ENCODE measurements at places on chromosomes 11 and 22.

GRCh38 chr11:78127403-78127802 lies 12.0 kb downstream of the ALG8 start:
- no peak for DNase-seq
- H3K4me1 ChIP-seq = no peaks in the 10 kb centered on the region
- no peak overlapping the region for H3K27ac ChIP-seq
- H3K4me3 ChIP-seq = no peak overlapping the region
- no peaks in the 10 kb centered on the region for H3K27me3 ChIP-seq

- no peak for DNase-seq
- peaks cover 51% of the 10 kb centered on the region for H3K27me3 ChIP-seq
- no peak overlapping the region for H3K4me3 ChIP-seq
- H3K4me1 ChIP-seq = no peaks in the 10 kb centered on the region
- H3K36me3 ChIP-seq = no peaks in the 10 kb centered on the region
- no peak overlapping the region for H3K27ac ChIP-seq
These were observed 83.3 kb downstream of the GGT1 start for GRCh38 chr22:24686280-24686679.

- no peak overlapping the region for H3K27ac ChIP-seq
- no peaks in the 10 kb centered on the region for H3K36me3 ChIP-seq
- no peaks in the 10 kb centered on the region for H3K4me1 ChIP-seq
These were observed 48.1 kb upstream of the GRAMD1B start for GRCh38 chr11:123381817-123382554.

- H3K4me1 ChIP-seq = no peaks in the 10 kb centered on the region
- no peaks in the 10 kb centered on the region for H3K27me3 ChIP-seq
- no peak overlapping the region for H3K4me3 ChIP-seq
- no peak for DNase-seq
These were observed 63.2 kb downstream of the GRIA4 start for GRCh38 chr11:105673089-105673488.

- H3K4me3 ChIP-seq = no peak overlapping the region
- no peak overlapping the region for H3K27ac ChIP-seq
- no peaks in the 10 kb centered on the region for H3K27me3 ChIP-seq
- H3K36me3 ChIP-seq = no peaks in the 10 kb centered on the region
These were observed 21.3 kb downstream of the PHF21A start for GRCh38 chr11:46099963-46100316.

GRCh38 chr11:92528001-92528400 lies 303.4 kb downstream of the FAT3 start:
- no peak overlapping the region for H3K4me3 ChIP-seq
- H3K27ac ChIP-seq = no peak overlapping the region
- DNase-seq = no peak
- no peaks in the 10 kb centered on the region for H3K4me1 ChIP-seq
- H3K36me3 ChIP-seq = no peaks in the 10 kb centered on the region

DNA sequence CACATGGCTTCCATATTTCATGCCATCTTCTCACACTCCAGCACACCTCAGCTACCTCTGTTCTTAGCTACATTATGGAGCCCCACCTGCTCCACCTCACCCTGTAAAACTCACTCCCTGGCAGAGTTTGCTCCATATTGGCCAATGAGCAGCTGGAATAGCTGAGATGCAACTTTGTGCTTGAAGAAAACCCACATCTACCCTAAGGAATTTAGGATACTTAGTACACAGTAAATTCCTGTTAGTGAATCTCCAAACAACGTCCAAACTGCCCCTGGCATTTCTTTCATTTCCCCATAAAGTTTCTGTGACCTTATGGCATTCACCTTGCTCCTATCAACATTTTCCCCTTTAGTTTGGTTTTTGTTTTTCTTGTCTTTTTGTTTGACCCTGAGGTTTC lies 2.2 kb upstream of the VWCE start:
- peak overlapping the region; percentile 50 for H3K27ac ChIP-seq
- H3K27me3 ChIP-seq = peaks cover 11% of the 10 kb centered on the region
- no peak overlapping the region for H3K4me3 ChIP-seq

- H3K27ac ChIP-seq = no peak overlapping the region
- H3K36me3 ChIP-seq = no peaks in the 10 kb centered on the region
- H3K4me1 ChIP-seq = no peaks in the 10 kb centered on the region
These were observed 135.0 kb downstream of the BRD1 start for GRCh38 chr22:49692499-49693225.

DNA sequence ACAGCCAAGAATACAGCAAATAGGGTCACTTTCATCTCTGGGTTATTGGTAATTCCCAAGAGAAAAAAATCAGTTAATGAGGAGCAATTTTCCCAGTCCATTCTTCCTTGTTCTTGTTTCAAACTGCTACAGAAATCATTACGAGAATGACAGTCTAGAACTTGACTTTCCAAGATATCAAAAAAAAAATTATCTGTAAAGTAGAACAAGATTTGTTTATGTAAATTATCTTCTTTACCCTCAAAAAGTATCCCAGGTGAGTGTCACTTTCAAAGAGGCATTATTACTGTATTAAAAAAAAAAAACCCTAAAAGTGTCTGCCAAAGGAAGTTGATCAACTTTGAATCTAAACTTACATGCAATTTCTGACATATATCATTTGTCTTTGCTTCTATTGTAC lies at the start of gene OR5W2:
OR5W2 (minus strand) TSS at position 101 of the 400 bp plus-strand sequence; CDS start at position 101, 0 bp downstream.
- H3K27ac ChIP-seq = no peak within 1 kb of the TSS
- no peaks in the 10 kb centered on the region for H3K36me3 ChIP-seq
- no peak within 1 kb of the TSS for H3K4me3 ChIP-seq
- H3K4me1 ChIP-seq = no peaks in the 10 kb centered on the region
- no peak for DNase-seq

GRCh38 chr22:38835888-38836301 lies 7.9 kb downstream of the NPTXR start:
- DNase-seq = no peak
- H3K4me3 ChIP-seq = no peak overlapping the region
- H3K36me3 ChIP-seq = no peaks in the 10 kb centered on the region
- no peaks in the 10 kb centered on the region for H3K4me1 ChIP-seq
- H3K27me3 ChIP-seq = no peaks in the 10 kb centered on the region

- no peak for DNase-seq
- no peak overlapping the region for H3K27ac ChIP-seq
- H3K4me3 ChIP-seq = no peak overlapping the region
- peaks cover 8% of the 10 kb centered on the region for H3K4me1 ChIP-seq
- H3K27me3 ChIP-seq = no peaks in the 10 kb centered on the region
- no peaks in the 10 kb centered on the region for H3K36me3 ChIP-seq
These were observed 7.3 kb downstream of the CERK start for GRCh38 chr22:46730568-46731245.

GRCh38 chr22:24414984-24415945 lies 12.1 kb upstream of the ADORA2A start:
- DNase-seq = no peak
- H3K27ac ChIP-seq = no peak overlapping the region
- H3K36me3 ChIP-seq = peaks cover 10% of the 10 kb centered on the region
- peaks cover 6% of the 10 kb centered on the region for H3K4me1 ChIP-seq

- peak overlapping the region; percentile 93 for H3K27ac ChIP-seq
- H3K4me3 ChIP-seq = peak overlapping the region; percentile 99
- H3K27me3 ChIP-seq = no peaks in the 10 kb centered on the region
- no peaks in the 10 kb centered on the region for H3K4me1 ChIP-seq
- H3K36me3 ChIP-seq = peaks cover 43% of the 10 kb centered on the region
These were observed 1.1 kb downstream of the YWHAH start for GRCh38 chr22:31945443-31945855.

Data from RWPE2 (cell line).